ENCODE measurements at places on chromosomes 2 and 18.

DNA sequence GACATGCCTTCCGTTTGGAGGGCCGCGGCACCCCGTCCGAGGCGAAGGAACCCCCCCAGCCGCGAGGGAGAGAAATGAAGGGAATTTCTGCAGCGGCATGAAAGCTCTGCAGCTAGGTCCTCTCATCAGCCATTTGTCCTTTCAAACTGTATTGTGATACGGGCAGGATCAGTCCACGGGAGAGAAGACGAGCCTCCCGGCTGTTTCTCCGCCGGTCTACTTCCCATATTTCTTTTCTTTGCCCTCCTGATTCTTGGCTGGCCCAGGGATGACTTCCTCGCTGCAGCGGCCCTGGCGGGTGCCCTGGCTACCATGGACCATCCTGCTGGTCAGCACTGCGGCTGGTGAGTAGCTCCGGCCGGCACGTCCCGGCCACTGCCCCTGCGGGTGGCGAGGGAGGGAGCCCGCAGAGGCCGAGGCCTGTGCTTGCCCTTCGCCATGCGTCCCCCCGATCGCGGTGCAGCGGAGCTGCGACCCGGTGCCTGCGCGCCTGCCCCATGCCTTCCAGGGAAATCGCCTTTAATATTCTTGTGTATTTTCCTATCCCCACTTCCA lies 1.2 kb downstream of the BMPR2 start:
- DNase-seq, result peak; percentile 55

DNA sequence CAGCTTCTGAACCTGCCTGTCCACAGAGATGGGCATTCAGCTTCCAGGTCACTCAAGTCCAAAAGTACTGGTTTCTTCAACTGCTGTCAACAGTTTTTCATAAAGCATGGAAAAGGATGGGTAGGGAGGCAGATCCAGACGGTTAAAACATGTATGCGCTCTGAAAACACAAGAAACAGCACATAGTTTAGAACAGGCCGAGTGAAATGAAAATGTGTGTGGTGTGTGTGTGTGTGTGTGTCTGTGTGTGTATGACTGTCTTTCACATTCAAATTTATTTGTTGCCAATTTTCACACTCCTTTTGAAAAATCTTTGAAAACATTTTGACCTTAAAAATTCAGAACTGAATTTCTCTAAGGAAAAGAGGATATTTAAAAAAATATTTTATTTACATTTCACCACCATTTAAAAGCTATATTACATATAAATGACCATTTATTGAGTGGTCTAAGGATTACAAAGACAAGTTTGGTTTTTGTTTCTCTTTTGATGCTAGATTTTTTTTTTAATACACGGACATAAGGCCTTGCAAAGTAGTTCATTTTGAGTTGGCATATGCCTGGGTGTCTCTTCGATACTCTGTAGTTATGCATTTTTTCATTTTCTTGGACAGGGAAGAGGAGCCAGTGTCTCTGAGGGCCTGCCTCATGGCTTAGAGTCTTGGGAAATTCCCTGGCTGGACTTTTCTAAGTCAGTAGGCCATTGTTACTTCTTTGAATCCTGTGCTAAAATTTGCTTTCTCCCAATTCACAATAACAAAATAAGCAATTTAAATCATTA lies 30.0 kb upstream of the STK17B start:
- DNase-seq, result no peak

- DNase-seq, result peak; percentile 17
These were observed 103.3 kb upstream of the ID2 start for GRCh38 chr2:8578335-8579244.

- DNase-seq, result no peak
These were observed 239.0 kb upstream of the CXCR4 start for GRCh38 chr2:136357007-136357380.

DNA sequence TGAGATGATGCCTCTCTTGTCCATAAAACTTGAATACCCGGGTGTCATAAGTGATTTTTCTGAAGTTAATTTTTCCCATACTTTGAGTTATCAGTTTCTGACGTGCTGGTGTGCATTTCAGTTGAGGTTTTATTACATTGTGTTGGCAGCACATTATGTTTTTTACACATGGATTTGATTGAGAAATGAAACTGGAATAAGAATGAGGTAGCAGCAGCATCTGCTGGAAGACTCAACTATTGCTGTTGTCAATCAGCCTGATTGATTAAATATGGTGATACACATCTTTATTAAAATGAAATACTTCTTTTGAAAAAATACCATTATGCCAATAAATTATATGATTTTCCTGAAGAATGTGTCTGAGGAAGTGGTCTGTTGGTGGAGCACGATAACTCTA lies 60.5 kb downstream of the INSIG2 start:
- no peak for DNase-seq

- DNase-seq, result peak; percentile 75
These were observed at the start of gene ANKRD53 for GRCh38 chr2:70978341-70979179. TSS of gene ANKRD53 (plus strand) at chr2:70978630. CDS start at chr2:70978646, 16 bp downstream.

GRCh38 chr2:5691985-5692529 lies at the start of gene SOX11:
TSS of gene SOX11 (plus strand) at chr2:5692384. CDS start at chr2:5692722, 338 bp downstream.
- peak; percentile 28 for DNase-seq

DNA sequence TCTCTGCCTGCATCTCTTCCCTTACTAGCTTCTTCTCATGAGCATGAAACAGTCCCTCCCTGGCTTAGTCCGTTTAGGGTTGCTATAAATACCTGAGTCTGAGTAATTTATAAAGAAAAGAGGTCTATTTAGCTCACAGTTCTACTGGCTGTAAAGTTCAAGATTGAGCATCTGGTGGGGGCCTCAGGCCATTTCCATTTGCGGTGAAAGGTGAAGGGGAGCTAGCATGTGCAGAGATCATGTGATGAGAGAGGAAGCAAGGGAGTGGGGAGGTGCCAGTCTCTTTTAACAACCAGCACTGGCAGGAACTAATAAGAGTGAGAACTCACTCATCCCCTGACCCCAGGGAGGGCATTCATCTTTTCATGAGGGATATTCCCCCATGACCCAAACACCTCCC lies 26.8 kb downstream of the RHBDD1 start:
- DNase-seq, result no peak

- no peak for DNase-seq
These were observed 53.2 kb downstream of the FAM168B start for GRCh38 chr2:131039908-131040660.

- no peak for DNase-seq
These were observed 18.1 kb upstream of the GCFC2 start for GRCh38 chr2:75728614-75729419.

GRCh38 chr2:11177871-11178690 lies 22.8 kb downstream of the SLC66A3 start:
- no peak for DNase-seq

DNA sequence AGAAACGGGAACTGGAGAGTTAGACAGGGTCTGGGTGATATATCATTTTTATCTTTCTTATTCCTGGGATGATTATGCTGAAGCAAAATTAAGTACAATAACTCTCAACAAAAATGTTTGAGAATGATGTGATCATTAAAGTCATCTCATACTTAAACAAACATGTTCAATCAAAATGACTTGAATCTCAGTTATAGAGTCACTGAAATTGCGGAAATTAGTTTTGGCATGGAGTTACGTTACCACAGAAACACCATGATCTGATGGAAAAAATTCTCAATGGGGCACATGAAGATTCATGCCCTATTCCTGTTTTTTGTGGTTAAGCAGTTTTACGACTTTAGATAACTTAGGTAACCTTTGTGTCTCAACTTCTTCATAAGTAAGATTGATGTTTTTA lies 757.7 kb downstream of the EPHA4 start:
- DNase-seq, result no peak

- peak; percentile 2 for DNase-seq
These were observed 79.5 kb downstream of the EVA1A start for GRCh38 chr2:75480971-75481836.

DNA sequence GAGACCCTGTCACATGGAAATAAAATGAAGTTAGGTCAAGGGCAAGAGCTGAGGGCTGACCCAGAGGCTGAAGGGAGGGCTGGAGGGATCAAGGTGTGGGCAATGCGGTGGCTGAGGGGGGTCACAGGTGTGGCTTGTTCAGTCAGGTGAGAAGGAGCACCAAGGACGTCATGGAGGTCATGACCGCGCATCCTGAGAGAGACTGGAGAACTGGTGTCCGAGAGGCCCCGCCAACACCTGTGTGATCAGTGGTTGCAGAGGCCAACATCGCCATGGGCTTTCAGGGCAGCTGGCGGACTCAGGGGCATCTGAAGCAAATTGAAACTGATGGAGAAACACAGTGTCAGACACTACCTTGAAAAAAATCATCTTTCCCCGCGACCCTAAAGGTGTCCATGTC lies 13.0 kb downstream of the TOGARAM2 start:
- DNase-seq, result no peak

GRCh38 chr2:178908810-178909209 lies 101.6 kb upstream of the TTN start:
- DNase-seq, result no peak

DNA sequence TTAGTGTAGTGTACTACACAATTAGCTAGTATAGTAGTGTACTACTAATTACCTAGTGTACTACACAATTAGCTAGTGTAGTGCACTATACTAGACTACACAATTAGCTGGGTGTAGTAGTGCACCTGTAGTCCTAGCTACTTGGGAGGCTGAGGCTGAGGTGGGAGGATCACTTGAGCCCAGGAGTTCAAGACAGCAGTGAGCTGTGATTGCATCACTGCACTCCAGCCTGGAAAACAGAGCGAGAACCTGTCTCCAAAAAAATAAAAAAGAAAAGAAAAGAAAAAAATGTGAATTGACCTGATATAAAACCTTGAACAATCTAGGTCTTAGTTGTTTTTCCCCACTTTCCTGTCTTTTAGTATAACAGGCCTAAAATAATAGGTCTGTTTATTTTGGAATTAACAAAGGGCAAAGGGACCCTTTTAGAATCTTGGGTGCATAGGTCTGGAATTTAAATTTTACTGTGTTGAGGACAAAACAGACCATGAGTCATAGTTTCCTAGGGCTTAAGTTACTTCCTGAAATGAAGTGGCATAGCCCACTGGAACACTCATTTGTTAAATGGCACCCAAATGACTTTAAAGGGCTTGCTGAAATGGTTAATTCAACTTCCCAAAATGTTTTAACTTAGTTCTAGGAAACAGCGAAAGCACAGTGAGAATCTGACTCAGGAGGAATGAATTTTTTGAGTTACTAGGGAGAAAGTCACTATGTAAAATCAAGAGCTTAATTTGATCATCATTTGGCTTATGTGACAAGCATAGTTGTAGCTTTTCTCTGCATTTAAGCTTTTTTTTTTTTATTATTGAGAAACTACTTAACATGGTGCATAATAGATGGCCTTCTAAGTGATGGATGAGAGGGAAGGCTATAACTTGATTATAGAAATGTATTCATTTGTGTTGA lies 50.7 kb upstream of the ARL5A start:
- DNase-seq, result no peak

DNA sequence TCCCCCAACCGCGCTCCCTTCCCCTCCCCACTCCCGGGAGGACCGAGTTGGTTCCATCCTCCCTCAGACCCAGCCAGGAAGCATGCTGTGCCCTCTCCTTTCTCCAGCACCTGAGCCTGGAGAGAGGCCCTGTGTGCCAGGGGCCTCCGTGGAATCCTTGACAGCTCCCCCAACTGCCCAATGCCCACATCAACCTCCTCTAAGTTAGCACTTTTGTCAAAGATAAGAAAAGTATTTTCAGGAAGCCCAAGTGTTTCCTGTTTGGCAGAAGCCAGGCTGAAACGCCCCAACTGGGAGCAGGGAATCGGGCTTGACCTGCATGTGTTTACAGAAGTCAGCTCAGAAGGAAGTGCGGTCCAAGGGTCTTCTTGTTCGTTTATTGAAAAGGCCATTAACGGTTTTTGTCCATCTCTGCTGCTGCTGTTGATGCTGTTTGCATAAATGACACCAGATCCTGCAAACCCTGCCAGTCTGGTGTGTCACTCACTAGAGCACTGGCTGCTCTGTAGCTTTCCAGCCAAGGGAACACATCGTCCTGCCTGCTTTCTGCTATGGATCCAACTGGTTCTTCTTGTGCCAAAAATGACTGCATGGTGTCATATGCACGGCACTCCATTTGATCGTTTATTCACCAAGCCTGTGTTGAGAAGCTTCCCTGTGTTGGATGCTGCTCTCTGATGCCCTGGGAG lies 35.4 kb upstream of the COL6A3 start:
- no peak for DNase-seq

GRCh38 chr2:219557320-219557719 lies 13.5 kb downstream of the TMEM198 start:
- no peak for DNase-seq

- DNase-seq, result no peak
These were observed 80.9 kb downstream of the CHRNA1 start for GRCh38 chr2:174683392-174683759.

DNA sequence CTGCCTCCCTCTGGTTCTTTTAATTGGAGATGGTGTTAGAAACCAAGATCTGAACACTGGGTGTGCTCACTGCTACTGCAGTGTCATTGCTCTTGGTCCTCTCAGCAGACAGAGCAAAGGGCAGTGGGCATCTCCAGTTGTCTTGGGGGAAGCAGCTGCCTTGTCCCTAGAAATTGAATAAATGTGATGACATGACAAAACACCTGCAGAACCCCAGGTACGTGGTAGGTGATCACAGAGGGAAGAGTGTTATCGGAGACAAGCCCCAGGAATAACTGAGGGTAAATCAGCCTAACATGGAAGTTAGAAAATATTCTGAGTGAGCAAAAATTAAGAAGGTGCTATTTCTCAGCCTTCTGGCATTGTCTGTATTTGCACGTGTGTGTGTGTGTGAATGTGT lies 311.9 kb upstream of the HDAC4 start:
- no peak for DNase-seq

GRCh38 chr2:20939931-20940795 lies 103.7 kb downstream of the APOB start:
- DNase-seq, result no peak

- DNase-seq, result no peak
These were observed 18.8 kb upstream of the SOX11 start for GRCh38 chr2:5673145-5674025.

DNA sequence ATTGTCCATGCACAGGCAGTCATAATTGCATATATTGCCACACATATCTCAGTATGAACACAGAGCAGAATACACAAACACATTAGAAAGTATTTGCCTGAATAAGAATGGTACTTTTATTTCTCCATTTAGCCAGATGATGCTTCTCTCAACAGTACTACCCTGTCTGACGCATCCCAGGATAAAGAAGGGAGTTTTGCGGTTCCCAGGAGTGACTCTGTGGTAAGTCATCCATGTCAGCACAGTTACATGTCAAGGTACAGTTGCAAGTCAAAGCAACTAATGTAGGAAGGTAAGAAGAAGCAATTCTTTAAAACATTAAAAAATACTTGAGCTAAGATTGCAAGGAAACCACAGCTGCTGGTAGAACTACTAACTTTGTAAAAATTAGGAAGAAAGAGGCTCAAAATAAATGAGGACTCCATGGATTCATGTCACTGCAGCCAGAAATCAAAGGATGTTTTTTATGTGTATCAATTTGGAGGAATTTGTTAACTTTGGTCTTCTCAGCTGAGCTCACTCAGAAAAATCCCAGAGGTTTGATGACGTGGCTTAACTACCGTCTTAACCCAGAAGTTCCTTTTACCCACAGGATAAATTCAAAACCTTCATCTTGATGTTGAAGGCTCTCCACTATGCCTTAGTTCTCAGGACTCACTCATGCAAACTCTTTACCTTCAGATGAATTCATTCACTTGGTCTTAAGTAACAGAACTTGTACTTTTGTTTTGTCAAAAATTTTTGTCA lies 130.3 kb downstream of the ARHGAP28 start:
- DNase-seq, result no peak

- no peak for DNase-seq
These were observed 23.7 kb downstream of the CYP27A1 start for GRCh38 chr2:218805627-218806026.

- no peak for DNase-seq
These were observed 673.1 kb upstream of the FSHR start for GRCh38 chr2:49827366-49827765.
